Right cardiac atrium (tissue), 5 donors: ENCODE measurements at places on chromosomes 2 and 18.

DNA sequence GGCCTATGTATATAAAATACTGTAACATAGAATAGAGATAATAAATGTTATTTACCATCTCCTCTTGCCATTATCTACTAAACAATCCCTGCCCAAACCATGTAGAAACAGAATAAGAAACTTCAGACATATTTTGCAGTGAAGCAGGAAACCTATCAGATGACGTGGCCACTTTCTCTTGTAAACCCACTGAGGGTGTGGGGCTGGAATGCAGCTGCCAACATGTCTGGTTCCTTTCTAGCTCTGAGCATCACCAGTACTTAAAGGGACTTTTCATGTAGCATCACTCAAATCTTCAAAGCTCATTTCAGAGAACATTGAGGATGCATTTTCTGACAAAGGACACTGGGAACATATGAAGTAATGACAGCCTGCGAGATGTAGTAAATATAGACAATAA, 251.8 kb downstream of the LPIN1 start:
- DNase-seq = no peak

DNA sequence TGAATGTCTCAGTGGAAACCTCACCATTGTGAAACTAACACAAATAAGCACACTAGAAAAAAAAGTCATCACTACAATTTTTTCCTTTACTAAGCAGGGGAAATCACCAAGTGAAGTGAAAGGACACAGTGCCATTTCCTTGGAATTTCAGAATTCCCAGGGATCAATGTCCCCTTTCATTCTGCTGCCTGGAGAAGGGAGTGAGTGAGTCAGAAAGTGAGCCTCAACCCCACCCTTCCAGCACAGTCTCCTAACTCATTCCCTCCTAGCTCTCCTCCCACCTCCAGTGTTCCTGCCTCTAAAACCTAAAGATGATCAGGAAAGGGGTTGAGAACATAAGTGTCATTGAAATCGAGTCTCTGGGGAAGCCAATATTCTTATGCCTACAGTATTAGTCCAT, 608.5 kb downstream of the RNF144A start:
- no peak for DNase-seq

DNA sequence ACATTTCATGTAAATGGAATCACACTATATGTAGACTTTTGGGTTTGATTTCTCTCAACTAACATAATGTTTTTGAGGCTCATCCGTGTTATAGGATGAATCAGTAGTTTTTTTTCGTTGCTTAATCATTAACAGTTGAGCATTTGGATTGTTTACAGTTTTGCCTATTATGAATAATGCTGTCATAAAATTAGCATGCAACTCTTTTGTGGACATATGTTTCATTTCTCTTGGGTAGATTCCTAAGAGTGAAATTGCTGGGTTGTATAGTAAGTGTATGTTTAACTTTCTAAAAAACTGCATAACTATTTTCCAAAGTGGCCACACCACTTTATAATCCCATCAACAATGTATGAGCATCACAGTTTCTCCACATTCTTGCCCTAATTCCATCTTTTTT, 7.7 kb upstream of the RHBDD1 start:
- no peak for DNase-seq

GRCh38 chr2:138170485-138170884, 206.2 kb downstream of the HNMT start:
- DNase-seq = no peak

- DNase-seq = no peak
These were observed 70.2 kb downstream of the LBH start for GRCh38 chr2:30301551-30301950.

DNA sequence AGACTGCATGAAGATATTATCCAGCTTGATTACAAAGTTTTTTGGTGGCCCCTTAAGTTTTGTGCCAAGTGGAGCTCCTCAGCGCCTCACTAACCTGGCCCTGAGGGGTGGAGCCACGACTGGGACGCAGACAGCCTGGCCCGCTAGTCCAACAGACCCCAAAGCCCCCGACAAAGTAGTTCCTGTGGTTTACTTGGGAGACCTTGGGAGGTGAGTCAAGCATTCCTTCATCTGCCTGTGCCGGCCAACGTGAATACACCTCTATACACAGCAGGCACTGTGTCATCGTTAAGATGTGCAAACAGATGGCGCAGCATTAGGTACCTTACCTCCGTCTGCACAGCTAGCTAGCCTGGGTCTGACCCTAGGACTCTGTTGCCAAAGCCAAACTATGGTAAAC, 55.0 kb upstream of the LAMA1 start:
- DNase-seq = no peak

DNA sequence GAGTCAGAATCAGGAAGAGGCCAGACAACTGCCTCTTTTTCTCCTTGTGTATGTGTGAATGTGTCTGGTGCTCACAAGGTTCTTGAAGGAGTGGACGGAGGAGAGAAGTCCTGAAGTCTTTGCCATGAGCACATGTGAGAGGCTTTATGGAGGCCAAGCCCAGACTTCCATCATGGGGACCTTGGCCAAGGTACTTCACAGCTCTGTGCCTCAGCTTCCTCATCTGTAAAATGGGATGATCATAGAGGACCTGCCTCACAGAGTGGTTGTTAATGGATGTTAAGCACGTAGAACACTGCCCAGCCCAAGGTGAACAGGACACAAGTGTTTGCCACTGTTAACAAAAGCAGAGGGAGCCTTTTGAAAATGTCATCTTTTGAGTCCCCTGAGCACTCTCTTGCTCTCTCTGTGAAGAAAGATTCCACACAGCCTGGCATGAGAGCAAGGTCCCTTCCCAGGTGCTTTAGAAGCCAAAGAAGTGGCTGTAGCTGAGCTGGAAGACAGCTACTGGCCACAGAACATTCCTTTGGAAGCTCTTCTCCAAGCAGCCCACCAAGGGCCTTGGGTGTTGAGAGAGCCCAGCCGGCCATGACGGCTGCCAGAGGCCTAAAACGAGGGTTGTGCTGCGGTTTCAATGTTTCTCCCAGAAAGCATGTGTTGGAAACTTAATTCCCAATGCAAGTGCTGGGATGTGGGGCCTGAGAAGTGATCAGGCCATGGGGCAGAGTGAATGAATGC, 41.8 kb upstream of the ASPRV1 start:
- no peak for DNase-seq

GRCh38 chr2:143347271-143347695, 218.1 kb downstream of the ARHGAP15 start:
- DNase-seq = no peak

- DNase-seq = no peak
These were observed 52.7 kb upstream of the ITM2C start for GRCh38 chr2:230812033-230812432.

- DNase-seq = no peak
These were observed 34.9 kb downstream of the OSBPL1A start for GRCh38 chr18:24362757-24363156.

DNA sequence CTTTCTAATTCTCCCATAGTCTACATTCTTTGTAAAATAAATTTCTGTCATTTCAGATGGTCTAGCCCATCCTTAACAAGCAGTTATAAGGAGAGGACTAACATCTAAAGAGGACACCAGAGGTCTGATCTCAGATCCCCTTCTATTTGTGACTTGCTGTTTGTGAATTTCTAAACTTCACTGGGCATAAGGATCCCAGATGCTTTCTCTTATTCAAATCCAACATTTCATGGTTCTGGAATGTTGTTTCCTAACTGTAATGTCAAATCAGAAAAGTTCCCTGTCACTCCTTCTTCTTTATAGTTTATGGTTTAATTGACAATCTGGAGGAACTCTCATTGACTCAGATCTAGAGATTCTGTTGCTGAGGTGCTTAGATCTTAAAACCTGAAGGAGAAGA, 430.2 kb downstream of the MEIS1 start:
- no peak for DNase-seq

DNA sequence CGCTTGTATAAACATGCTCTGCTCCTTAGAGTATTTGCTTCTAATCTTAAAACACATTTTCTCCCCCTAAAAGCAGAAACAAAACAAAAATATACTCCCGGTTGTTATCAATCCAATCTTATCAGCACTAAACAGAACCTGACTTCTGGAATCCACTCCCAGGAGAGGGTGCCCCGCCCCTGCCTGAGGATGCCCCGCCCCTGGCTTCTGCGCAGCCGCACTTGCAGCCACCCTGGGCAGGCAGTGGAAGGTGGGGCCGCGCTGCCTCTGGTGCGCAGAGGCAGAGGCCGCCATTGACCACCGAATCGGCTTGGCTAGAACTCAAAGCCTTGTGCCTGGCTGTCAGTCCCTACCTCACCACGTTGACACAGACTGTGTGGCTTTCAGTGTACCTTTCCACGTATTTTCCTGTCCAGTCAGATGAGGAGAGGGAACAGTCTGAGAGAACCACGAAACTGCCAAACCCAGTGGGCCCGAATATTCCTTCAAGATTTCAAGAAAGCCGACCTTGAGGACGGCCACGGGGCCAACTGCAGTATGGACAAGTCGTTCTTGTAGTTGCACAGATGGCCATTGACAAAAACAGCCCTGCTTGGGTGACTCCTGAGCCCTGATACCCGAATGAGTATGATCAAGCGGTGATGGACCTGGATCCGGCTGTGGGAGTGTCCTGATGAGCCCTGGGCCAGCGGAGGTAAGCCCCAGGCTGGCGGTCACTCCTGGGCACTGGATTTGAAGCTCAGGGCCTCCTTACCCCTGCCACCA, 46.2 kb upstream of the ARHGAP28 start:
- peak; percentile 51 for DNase-seq

GRCh38 chr18:77038182-77038858, 94.3 kb downstream of the MBP start:
- no peak for DNase-seq
